ENCODE measurements at places on chromosomes 12 and 14.

- peaks cover 3% of the 10 kb centered on the region for H3K36me3 ChIP-seq
- no peak overlapping the region for H3K27ac ChIP-seq
- no peak for DNase-seq
- H3K4me1 ChIP-seq: peaks cover 38% of the 10 kb centered on the region
Observed at GRCh38 chr12:116201908-116202307, 75.6 kb downstream of the MED13L start.

DNA sequence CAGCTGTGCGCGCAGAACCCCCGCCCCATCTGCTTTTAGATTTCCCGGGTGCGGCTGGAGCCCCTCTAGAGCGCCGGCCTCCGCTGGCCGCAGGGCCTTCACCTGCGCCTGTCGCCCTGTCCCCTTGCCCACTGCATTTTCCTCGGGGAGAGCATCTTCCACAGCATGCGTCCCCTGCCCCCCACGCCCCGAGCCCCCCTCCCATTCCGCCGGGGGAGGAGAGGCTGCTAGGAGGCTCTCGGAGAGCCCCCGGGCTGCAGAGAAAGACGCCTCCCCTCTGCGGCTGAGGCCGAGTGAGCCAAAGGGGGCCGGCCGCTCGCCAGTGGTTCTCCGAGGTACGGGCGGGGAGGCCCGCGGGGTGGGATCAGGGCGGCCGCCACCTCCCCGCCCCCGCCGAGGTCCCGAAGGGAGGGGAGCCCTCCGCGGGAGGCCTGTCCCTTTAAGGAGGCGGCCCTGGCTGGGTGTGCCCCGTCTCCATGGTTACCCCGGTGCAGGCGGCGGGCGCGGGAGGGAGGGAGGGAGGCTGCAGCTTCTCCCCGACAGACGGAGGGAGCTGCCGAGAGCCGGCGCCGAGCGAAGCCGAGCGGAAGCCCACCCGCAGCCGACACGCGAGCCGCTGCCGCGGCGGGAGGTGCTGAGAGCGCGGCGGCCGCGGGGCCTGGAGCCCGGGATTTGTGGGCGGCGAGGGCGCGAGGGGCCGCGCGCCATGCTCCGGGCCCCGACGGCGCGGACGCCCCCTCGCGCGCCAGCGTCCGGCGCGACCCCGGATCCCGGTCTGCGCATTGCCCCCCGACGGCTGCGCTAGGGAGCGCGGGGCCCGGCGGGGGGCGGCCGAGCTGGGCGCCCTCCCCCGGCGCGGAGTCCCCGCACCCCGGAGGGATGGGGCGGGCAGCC, at the start of gene KCNH3:
Gene KCNH3, plus strand, starts transcription at position 521 of the 894 bp plus-strand sequence. CDS start 387 bp downstream, outside the sequence.
- H3K36me3 ChIP-seq: no peaks in the 10 kb centered on the region
- peak; percentile 90 for DNase-seq
- H3K27ac ChIP-seq: no peak within 1 kb of the TSS
- peaks cover 26% of the 10 kb centered on the region for H3K27me3 ChIP-seq

DNA sequence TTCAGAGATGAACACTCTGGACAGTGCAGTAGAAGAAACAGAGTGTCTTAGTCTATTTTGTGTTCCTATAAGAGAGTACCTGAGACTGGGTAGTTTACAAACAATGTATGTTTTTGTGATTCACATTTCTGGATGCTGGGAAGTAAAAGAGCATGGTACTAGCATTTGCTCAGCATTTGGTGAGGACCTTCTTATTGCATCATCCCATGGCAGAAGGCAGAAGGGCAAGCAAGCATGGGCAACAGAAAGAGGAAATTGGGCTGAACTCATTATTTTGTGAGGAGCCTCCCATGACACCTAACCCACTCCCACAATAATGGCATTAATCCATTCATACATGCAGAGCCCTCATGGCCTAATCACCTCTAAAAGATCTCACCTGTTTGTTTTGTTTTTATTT, 8.0 kb downstream of the ANKS1B start:
- no peaks in the 10 kb centered on the region for H3K4me1 ChIP-seq
- H3K27ac ChIP-seq: no peak overlapping the region
- no peak overlapping the region for H3K4me3 ChIP-seq
- H3K36me3 ChIP-seq: no peaks in the 10 kb centered on the region

GRCh38 chr14:35471803-35472202, 62.2 kb upstream of the INSM2 start:
- no peak for DNase-seq
- no peak overlapping the region for H3K4me3 ChIP-seq
- H3K27ac ChIP-seq: no peak overlapping the region
- no peaks in the 10 kb centered on the region for H3K4me1 ChIP-seq

- peak overlapping the region; percentile 5 for H3K4me3 ChIP-seq
- peak; percentile 71 for DNase-seq
- H3K27ac ChIP-seq: peak overlapping the region; percentile 95
- H3K4me1 ChIP-seq: peaks cover 11% of the 10 kb centered on the region
Observed at GRCh38 chr14:75258079-75258802, 20.4 kb upstream of the FOS start.

- no peak for DNase-seq
- H3K27me3 ChIP-seq: no peaks in the 10 kb centered on the region
Observed at GRCh38 chr14:73723406-73723796, 9.2 kb upstream of the PNMA1 start.

DNA sequence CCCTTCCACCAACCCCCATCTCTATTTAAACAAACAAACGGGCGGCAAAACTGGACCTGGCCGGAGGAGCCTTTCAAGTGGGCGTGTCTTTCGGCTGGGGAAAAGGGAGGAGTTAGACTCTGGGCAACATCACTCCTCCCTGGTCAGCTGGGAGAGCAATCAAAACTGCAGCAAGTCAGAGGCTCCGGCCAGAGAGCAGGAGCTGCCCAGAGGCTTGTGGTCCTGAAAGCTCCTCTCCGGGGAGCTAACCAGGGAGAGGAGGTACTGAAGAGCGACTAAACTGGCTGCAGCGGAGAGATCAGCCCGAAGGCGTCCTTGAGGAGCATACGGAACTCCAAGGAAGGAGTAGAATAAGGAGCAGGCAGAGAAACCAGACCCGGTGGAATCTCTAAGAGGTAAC, at the start of gene NEUROD4:
Gene NEUROD4, plus strand, starts transcription at position 191 of the 400 bp plus-strand sequence. CDS start 6,466 bp downstream, outside the sequence.
- H3K36me3 ChIP-seq: no peaks in the 10 kb centered on the region
- H3K27me3 ChIP-seq: peaks cover 4% of the 10 kb centered on the region
- no peaks in the 10 kb centered on the region for H3K4me1 ChIP-seq
- no peak within 1 kb of the TSS for H3K4me3 ChIP-seq
- peak; percentile 36 for DNase-seq
- H3K27ac ChIP-seq: no peak within 1 kb of the TSS

- no peak for DNase-seq
- no peaks in the 10 kb centered on the region for H3K36me3 ChIP-seq
- H3K27ac ChIP-seq: no peak overlapping the region
- H3K4me1 ChIP-seq: no peaks in the 10 kb centered on the region
- H3K4me3 ChIP-seq: no peak overlapping the region
- H3K27me3 ChIP-seq: no peaks in the 10 kb centered on the region
Observed at GRCh38 chr12:40947797-40948196, 240.3 kb upstream of the PDZRN4 start.

DNA sequence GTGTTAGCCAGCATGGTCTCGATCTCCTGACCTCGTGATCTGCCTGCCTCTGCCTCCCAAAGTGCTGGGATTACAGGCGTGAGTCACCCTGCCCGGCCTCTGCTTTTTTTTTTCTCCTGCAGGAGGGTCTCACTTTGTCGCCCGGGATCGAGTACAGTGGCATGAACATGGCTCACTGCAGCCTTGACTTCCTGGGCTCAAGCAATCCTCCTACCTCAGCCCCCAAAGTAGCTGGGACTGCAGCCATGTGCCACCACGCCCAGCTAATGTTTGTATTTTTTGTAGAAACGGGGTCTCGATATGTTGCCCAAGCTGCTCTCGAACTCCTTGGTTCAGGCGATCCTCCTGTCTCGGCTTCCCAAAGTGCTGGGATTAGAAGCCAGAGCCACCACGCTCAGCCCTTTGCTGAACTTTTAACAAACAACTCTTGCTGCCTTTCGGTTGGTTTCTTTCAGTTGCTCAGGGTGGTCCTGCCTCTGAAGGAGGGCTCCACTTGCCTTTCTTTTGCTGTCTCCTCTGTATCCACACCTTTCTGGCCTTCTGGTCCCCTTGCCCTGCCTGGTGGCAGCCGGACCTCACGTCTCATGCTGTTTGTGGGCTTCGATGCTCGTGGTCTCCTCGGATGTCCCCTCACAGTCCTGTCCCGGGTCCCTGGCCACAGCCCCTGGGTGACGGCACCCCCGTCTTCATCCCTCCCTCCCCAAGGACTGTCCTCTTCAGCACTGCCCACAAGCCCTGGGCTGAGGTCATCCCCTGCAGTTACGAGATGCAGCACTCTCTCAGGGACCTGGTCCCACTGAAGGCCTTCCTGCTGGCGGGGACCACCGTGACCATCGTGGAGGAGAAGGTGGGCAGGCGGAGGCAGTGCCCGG, 3.8 kb upstream of the B3GNT4 start:
- peaks cover 75% of the 10 kb centered on the region for H3K27me3 ChIP-seq
- no peaks in the 10 kb centered on the region for H3K36me3 ChIP-seq
- H3K4me1 ChIP-seq: no peaks in the 10 kb centered on the region
- no peak overlapping the region for H3K4me3 ChIP-seq
- no peak overlapping the region for H3K27ac ChIP-seq

- DNase-seq: no peak
- no peaks in the 10 kb centered on the region for H3K36me3 ChIP-seq
- peaks cover 5% of the 10 kb centered on the region for H3K4me1 ChIP-seq
- H3K4me3 ChIP-seq: no peak overlapping the region
- no peaks in the 10 kb centered on the region for H3K27me3 ChIP-seq
Observed at GRCh38 chr12:3842517-3842916, 30.7 kb downstream of the PARP11 start.

- H3K4me1 ChIP-seq: no peaks in the 10 kb centered on the region
- H3K27me3 ChIP-seq: no peaks in the 10 kb centered on the region
- no peaks in the 10 kb centered on the region for H3K36me3 ChIP-seq
- H3K27ac ChIP-seq: no peak overlapping the region
- no peak for DNase-seq
- no peak overlapping the region for H3K4me3 ChIP-seq
Observed at GRCh38 chr12:110762891-110763290, 20.2 kb upstream of the PPP1CC start.

DNA sequence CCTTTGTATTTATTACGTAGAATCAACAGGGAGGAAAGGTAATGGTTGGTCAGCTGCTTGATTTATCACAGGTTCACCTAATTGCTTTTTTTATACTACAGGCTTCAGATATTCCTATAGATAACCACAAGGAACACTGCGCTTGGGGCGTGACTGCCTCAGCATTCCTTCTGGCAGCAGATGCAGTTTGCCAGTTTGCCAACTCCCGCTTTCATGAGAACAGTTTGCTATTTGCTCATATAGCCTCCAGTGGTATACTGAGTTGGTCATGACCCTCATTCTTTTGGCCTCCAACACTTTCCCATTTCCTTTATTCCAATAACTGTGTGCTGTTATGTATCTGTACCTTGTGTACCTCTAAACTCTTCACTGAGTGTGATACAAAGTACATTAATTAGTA, 38.6 kb upstream of the ACSM4 start:
- no peaks in the 10 kb centered on the region for H3K36me3 ChIP-seq
- H3K4me1 ChIP-seq: no peaks in the 10 kb centered on the region
- H3K27me3 ChIP-seq: peaks cover 7% of the 10 kb centered on the region
- no peak overlapping the region for H3K27ac ChIP-seq

- peaks cover 21% of the 10 kb centered on the region for H3K4me1 ChIP-seq
- H3K36me3 ChIP-seq: no peaks in the 10 kb centered on the region
- H3K27me3 ChIP-seq: no peaks in the 10 kb centered on the region
- no peak for DNase-seq
- no peak overlapping the region for H3K4me3 ChIP-seq
- H3K27ac ChIP-seq: peak overlapping the region; percentile 87
Observed at GRCh38 chr14:55118761-55119160, 10.3 kb upstream of the LGALS3 start.

DNA sequence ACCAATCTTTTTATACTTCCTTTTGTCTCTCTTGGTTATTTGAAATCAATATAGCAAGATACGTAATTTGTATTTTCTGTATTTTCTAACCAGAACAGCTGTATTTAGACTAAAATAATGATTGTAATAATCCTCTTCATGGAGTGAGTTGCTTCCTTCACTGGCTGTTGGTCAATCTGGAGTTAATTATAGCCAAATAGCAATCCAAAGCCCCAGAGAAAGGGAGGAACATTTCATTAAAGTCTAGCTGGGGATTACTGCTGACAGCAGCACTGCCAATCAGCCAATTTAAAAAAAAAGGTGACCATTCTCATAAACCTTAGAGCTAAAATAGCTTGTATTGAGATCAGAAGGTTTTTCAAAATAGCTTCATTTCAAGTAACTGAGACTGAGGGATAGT, 118.0 kb downstream of the TRHDE start:
- H3K27me3 ChIP-seq: no peaks in the 10 kb centered on the region
- no peak overlapping the region for H3K27ac ChIP-seq
- no peak for DNase-seq
- H3K4me1 ChIP-seq: no peaks in the 10 kb centered on the region

DNA sequence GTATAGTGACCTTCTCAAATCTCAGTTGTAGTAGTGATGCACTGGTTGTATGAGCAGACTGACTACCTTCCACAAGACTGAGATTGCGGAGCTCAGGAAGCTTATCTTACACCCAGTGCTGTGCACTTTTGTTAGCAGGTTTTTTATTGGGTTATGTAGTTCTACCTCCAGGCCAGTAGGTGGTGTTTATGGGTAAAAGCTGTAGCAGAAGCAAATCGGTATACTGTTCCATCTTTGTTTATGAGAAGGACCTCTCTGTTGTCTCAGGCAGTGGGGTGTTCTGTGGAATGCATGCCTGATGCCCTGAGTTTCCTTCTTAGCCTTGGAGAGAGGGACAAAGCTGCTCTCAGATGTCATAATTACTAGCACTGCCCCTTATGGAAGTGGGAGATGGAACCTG, 217.8 kb downstream of the LRFN5 start:
- no peaks in the 10 kb centered on the region for H3K27me3 ChIP-seq
- no peaks in the 10 kb centered on the region for H3K4me1 ChIP-seq
- no peak for DNase-seq
- no peaks in the 10 kb centered on the region for H3K36me3 ChIP-seq

GRCh38 chr14:22409006-22409405, 180.0 kb downstream of the DAD1 start:
- no peaks in the 10 kb centered on the region for H3K27me3 ChIP-seq
- no peak overlapping the region for H3K4me3 ChIP-seq
- H3K36me3 ChIP-seq: no peaks in the 10 kb centered on the region
- no peak overlapping the region for H3K27ac ChIP-seq

Measured in left lung (tissue), 14 donors.